ENCODE measurements at places on chromosomes 1 and 21. TPM values are rescaled to one million over a fixed set of nuclear protein-coding genes. Genes with fewer than 3 reads are reported as not detected.
A peak's percentile ranks its signal among the peaks of the same experiment; 100 is the strongest.

The ANGPTL1 gene
- total RNA-seq: not detected

DNA sequence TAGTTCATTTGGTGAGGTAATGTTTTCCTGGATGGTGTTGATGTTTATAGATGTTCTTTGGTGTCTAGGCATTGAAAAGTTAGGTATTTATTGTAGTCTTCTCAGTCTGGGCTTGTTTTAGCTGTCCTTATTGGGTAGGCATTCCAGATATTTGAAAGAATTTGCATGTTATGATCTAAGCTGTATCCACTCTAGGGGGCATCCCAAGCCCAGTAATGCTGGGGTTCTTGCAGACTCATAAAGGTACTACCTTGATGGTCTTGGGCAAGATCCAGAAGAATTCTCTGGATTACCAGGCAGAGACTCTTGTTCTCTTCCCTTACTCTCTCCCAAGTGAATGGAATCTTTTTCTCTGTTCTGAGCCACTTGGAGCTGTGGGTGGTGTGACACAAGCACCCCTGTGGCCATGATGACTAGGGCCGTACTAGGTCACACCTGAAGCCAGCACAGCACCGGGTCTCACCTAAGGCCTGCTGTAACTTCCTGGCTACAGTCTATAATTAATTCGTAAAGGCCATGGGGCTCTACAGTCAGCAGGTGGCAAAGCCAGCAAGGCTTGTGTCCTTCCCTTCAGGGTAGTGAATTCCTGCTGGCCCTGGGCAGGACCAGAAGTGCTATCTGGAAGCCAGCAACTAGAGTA, 74.8 kb upstream of the PDE4B start:
- no peak overlapping the region for H3K27ac ChIP-seq
- no peak for DNase-seq
- H3K36me3 ChIP-seq: no peaks in the 10 kb centered on the region
- no peaks in the 10 kb centered on the region for H3K4me1 ChIP-seq

The TCHHL1 gene
- not detected for total RNA-seq

- H3K27ac ChIP-seq: no peak overlapping the region
- DNase-seq: no peak
- peaks cover 4% of the 10 kb centered on the region for H3K4me1 ChIP-seq
- H3K36me3 ChIP-seq: no peaks in the 10 kb centered on the region
These were observed 39.0 kb downstream of the FAF1 start for GRCh38 chr1:50921029-50921428.

- H3K27ac ChIP-seq: no peak overlapping the region
- H3K4me1 ChIP-seq: peaks cover 24% of the 10 kb centered on the region
- H3K27me3 ChIP-seq: no peaks in the 10 kb centered on the region
These were observed 5.5 kb downstream of the AP4B1 start for GRCh38 chr1:113899111-113899510.

The FAM72C gene
- total RNA-seq: not detected

The RAB25 gene
- total RNA-seq: 1.3 TPM

DNA sequence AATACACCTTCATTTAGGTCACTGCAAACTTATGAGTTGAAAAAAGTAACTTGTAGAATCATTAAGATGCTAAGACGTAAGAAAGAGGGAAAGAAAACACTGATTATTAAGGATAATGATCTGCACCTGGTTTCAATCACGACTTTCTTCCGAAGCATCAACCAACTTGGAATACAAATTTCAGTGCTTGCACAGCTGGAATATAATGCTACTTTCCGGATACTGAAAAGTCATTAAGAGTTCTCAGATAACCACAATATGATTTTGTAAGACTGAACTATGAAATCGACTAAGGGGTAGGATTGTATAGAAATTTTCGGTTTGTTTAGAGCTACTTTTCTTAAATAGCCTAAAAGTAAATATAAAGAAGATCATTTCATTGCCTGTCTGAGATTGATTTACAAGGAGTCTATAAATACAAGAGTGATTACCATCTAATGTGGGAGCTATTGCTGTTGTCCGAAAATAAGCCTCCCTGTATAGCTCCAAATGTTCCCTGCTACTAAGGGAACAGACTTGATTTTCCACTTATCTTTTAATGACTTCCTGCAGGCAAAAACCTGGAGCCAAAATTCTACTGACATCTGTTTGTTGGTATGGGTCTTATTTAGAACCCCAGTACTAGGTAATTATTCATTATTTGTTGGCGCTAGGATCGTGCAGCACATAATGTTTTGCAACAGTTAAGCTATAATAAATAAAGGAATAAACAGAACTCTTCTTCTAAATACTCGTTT, 673.3 kb downstream of the KCNT2 start:
- no peaks in the 10 kb centered on the region for H3K27me3 ChIP-seq
- no peak for DNase-seq
- H3K4me3 ChIP-seq: no peak overlapping the region
- H3K36me3 ChIP-seq: no peaks in the 10 kb centered on the region

The EFNA3 gene
- total RNA-seq: 0.22 TPM

DNA sequence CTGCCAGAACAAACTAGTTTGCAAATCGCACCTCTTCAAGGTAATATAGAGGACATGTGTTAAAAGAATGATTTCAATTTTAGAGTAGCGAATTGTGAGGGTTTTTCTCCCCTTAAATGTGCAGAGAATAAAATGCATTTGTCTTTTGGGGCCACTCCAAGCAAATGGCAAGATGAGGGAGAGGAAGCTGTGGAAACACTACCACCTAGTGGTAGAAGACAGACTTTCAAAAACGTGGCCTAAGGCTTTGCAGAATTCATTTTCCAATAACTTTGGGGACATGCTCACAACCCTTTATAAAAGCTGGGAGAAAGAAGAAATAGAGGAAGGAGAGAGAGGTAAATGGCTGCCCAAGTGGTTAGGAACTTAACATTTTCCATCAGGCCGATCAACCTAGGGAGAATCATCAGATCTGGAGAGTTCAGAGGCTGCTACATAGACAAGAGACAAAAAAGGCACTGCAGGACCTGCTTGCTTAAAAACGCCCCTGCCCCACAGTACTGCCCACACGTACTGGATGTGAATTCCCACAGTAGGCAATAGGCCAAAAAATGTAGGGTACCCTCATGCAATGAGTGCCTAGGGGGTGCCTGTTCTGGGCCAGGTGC, 15.7 kb upstream of the RCAN1 start:
- H3K36me3 ChIP-seq: no peaks in the 10 kb centered on the region
- H3K4me1 ChIP-seq: no peaks in the 10 kb centered on the region
- peak; percentile 10 for DNase-seq
- no peak overlapping the region for H3K4me3 ChIP-seq
- peaks cover 14% of the 10 kb centered on the region for H3K27me3 ChIP-seq

DNA sequence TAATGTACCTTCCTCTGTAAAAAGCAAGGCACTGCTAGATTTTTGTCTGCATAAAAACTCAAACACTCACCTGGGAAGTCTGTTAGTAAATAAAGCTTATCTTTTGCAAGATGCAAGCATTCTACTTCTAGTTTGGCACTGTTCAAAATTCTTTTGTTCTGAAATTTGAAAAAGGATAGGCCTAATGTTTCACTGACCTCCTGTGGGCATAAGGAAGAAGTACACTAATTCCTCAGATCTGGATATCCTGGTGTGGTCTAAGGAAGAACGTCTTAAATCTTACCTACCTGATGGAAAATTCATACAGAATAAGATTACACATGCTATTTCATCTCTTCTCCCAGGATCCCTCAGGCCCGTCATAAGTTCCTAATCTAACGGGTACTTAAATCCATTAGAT, 93.5 kb upstream of the CAMK1G start:
- no peak for DNase-seq
- H3K36me3 ChIP-seq: no peaks in the 10 kb centered on the region
- H3K27ac ChIP-seq: no peak overlapping the region
- H3K4me3 ChIP-seq: no peak overlapping the region

The GSTM5 gene
- 0.20 TPM for total RNA-seq

DNA sequence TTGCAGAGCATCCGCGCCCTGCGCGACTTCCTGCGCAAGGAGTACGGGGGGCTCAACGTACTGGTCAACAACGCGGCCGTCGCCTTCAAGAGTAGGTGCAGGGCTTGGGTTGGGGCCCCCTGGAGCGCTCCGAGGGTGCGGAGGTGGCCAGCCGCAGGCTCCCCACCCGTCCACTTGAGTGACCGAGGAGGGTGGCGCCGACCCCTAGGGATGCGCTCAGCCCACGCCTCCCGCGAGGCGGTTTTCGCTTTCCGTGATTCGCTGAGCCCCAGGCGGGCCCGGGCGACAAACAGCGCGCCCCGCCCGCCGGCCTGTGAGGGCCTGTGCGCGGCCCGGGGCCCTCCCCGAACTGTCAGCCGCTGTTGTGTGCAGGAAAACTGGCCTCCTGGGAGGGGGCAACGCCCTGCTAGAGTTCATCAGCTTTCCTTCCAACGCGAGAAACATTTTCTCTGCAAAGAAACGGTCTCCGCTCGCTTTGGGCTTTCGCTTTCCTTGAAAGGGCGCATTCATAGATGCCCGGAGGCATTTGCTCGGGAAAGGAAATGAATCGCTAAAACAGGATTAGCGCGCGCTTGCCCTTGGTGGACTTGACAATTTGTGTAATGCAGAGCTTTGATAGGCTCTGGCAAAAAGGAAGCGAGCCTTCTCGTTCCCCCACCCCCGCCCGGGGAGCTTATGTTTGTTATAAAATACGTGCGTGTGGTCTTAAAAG, 668 bp downstream of the CBR3 start:
- peak overlapping the region; percentile 85 for H3K4me3 ChIP-seq
- peaks cover 35% of the 10 kb centered on the region for H3K4me1 ChIP-seq
- peak; percentile 70 for DNase-seq
- H3K36me3 ChIP-seq: peaks cover 6% of the 10 kb centered on the region
- H3K27ac ChIP-seq: peak overlapping the region; percentile 29
- no peaks in the 10 kb centered on the region for H3K27me3 ChIP-seq

The SLC2A5 gene
- not detected for total RNA-seq

GRCh38 chr1:152743371-152744145, 14.3 kb upstream of the KPRP start:
- no peak for DNase-seq
- no peak overlapping the region for H3K4me3 ChIP-seq
- H3K4me1 ChIP-seq: no peaks in the 10 kb centered on the region
- H3K27me3 ChIP-seq: peaks cover 5% of the 10 kb centered on the region

DNA sequence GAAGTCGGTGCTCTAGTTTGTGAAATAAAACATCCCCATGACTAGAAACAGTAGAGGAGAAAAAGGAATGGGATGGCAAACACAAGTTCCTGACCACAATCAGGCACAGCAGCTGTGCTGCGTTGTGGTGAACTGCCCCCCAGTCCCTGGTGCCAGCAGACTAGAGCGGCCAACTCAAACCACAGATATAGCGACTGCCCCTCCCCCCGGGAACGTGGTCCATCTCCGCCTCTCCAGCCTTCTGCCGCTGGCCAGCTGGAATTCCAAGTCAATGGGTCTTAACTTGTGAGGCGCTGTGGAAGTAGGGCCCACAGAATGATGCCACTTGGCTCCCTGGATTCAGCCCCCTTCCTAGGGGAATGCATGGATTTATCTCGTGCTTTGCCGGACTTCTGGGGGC, 41.6 kb upstream of the ZNF678 start:
- H3K27me3 ChIP-seq: no peaks in the 10 kb centered on the region
- DNase-seq: no peak
- no peaks in the 10 kb centered on the region for H3K36me3 ChIP-seq
- H3K4me3 ChIP-seq: no peak overlapping the region
- H3K27ac ChIP-seq: no peak overlapping the region

The S100A9 gene
- total RNA-seq: 43.6 TPM

- H3K4me1 ChIP-seq: no peaks in the 10 kb centered on the region
These were observed 19.2 kb upstream of the PIGK start for GRCh38 chr1:77238462-77238861.
